ENCODE measurements at places on chromosomes 12 and 14.

GRCh38 chr14:68814539-68815297, 21.9 kb upstream of the ZFP36L1 start:
- no peak for DNase-seq

DNA sequence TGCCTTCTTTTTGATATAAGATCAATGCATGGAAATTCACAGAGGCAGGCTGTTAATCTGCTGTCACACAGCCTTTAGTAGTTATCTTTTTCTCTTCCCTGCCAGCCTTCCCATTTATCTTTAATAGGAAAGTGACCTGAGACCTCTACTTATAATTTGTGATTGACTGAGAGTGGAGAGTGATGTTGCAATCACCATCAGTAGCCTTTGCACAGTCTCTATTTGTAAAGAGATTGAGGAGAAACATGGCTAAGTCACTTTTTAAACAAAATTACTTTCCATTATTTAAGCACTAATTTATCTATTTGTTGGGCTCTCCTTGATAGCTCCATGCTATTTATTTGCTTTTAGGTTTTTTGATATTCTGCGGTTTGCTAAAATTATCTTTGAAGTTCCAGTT, 19.9 kb downstream of the LMNTD1 start:
- no peak for DNase-seq

GRCh38 chr12:104218935-104219334, 3.4 kb downstream of the TXNRD1 start:
- DNase-seq: no peak

- no peak for DNase-seq
These were observed 6.4 kb downstream of the TMEM121 start for GRCh38 chr14:105532735-105533141.

DNA sequence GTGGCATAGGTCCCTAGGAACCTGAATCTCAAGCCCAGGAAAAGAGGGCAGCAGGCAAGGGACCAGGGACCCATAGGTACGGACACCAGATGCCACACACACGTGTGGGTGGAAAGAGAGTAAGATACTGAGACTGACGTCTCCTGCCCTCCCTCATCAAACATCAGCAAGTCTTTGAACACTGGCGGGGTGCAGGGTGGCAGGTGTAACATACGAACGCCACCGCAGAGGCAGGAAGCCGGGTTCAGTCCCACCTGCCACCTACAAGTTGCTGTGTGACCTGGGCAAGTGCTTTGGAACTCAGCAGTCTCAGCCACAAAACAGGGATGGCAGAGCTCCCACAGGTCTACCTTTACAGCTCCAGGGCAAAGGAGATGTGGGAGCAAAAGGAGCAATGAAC, 11.1 kb downstream of the ACTN1 start:
- no peak for DNase-seq

GRCh38 chr14:73753124-73753886, 39.1 kb upstream of the PNMA1 start:
- no peak for DNase-seq

DNA sequence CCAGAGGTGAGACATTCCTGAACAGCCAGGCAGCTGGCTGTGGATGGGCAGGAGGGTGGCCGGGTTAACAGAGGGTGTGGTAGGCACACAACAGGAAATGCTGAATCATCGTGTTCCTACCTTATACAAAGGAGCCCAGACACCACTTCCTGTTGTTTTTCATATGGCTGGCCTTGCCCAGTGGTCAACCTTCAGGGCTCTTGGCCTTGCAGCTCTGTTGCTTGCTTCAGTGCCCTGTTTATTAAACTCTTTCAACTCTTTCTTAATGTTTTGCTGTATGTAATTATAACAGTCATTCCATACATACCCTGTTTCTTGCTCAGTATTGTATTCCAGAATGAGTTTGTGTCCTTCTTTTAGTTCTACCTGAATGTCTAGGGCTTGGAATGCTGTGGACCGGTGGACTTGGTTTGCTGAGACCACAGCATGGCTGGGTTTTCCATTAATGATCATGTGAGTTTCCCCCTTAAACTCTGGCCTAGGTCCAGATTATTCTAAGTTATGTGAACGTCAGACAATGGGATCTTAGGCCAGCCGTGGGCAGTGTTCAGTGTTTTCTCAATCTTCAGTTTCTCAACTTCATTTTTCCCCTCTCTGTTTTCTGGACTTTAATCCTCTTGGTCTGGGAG, 11.9 kb downstream of the CFAP54 start:
- DNase-seq: no peak

DNA sequence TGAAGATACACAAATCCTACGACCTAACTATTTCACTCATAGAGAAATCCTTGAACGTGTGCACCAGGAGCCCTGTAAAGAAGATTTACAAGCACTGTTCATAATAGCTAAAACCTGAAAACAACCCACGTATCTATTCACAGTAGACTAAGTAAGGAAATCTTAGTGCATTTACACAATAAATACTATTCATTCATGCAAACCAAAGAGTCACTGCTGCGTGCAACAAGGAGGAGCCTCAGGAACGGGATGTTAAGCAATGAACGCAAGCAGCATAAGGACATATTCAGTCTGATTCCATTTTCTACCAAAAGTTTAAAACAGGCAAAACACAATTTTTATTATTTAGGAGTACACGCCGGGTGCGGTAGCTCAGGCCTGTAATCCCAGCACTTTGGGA, 176.6 kb downstream of the TTC7B start:
- no peak for DNase-seq

GRCh38 chr12:42716491-42716891, 126.9 kb upstream of the PRICKLE1 start:
- no peak for DNase-seq

DNA sequence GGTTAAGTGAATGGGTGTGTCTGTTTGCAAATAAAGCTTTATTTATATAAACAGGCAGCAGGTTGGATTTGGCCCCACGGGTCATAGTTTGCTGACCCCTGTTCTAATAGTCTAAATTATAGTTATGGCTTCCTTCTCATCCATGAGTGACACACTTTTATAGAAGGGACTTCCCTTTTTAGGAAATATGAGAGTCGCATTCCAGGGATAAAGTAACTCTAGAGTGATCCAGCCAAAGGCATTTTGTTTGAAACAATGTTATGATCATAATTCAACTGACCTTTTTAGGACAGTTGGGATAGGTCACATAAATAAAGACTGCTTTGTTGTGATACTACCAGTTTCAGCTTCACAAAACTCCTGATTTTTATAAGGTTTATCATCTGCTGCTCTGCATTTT, 87.9 kb downstream of the ALX1 start:
- no peak for DNase-seq

- no peak for DNase-seq
These were observed 4.8 kb downstream of the MED6 start for GRCh38 chr14:70595443-70596185.

GRCh38 chr12:131136539-131136872, 182.8 kb downstream of the ADGRD1 start:
- no peak for DNase-seq

GRCh38 chr12:130058926-130059472, 103.3 kb upstream of the FZD10 start:
- no peak for DNase-seq

DNA sequence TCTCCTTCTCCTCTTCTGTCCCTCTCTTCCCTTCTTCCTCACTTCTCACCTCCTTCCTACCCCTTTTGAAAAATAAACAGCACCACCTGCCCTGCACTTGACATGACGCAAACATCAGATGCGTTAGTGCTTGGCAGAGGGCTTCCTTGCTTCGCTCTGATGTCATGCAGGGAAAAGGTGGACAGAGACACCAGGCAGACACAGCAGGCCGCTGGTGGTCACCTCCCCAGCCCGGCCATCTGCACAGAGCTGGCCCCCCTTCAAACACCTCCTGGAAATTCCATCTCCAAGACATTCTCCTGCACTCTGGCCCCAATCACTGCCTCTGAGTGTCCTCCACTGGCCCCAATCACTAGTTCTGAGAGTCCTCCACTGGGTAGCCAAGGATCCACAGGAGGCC, 353.6 kb downstream of the MED13L start:
- DNase-seq: no peak

DNA sequence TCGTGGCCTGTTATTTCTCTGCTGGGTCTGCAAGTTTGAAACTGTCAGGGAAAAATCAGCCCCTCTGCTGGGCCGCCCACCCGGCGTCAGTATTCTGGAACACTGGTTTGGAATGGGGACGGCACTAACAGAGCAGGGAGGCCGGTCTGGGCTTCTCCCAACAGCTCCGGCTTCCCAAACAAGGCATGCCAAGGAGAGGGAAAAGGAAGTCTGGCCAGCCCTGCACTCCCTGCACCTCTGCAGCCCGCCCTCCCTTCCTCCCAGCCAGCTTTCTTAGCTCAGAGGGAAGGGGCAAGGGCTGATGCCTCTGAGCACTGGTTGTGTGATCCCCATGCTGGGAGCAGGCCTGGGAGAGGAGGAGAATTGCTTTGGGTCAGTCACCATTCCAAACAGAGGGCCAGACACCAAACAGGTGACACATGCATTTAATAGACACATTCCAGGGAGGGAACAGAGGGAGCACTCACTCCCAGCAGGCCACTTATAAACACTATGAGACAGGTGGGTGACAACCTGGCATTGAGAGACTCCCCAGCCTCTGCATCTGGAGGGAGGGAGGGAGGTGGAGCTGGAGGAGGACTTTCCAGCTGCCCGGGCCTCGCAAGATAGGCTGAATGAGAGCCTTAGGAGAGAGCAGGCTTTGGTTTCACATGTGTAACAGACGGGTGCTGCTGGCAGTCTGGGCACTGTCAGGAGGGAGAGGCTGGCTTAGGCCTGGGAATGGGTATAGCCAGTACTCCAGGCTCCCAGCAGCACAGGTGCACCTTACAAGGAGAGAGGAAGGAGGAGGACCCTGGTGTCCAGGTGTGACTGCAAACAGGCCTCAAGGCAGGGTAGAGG, 10.3 kb downstream of the KRT75 start:
- no peak for DNase-seq
